ENCODE measurements at places on chromosomes 7 and 10. TPM values are rescaled to one million over a fixed set of nuclear protein-coding genes. Genes with fewer than 3 reads are reported as not detected.

DNA sequence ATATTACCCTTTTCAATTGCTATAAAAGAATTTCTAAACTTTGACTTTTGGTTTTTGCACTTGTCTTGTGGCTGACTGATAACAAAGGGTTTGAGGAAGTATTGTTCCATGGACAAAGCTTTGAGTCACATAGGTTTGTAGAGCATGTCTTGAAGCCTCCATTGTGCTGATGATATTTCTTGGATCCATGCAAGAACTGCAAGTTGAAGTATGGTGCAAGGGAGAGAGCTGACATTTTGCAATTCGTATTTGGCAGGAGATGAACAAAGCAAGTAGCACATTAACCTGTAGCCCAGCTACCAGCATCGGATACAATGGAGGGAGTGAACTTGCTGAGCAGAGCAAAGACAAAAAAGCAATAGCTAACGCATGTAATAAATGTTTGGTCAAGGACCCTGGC lies 23.4 kb downstream of the MGAM2 start:
- no peaks in the 10 kb centered on the region for H3K36me3 ChIP-seq
- no peaks in the 10 kb centered on the region for H3K27me3 ChIP-seq
- H3K4me3 ChIP-seq, result no peak overlapping the region
- no peak for DNase-seq

- H3K27me3 ChIP-seq, result no peaks in the 10 kb centered on the region
- no peak overlapping the region for H3K4me3 ChIP-seq
- peak overlapping the region; percentile 84 for H3K27ac ChIP-seq
- peak; percentile 11 for DNase-seq
- H3K36me3 ChIP-seq, result peaks cover 42% of the 10 kb centered on the region
- peaks cover 9% of the 10 kb centered on the region for H3K4me1 ChIP-seq
Measured at GRCh38 chr7:503575-504111, 16.0 kb downstream of the PDGFA start.

Gene FXYD4
- not detected for total RNA-seq

GRCh38 chr7:121204537-121204936 lies 124.3 kb upstream of the WNT16 start:
- no peak overlapping the region for H3K27ac ChIP-seq
- no peaks in the 10 kb centered on the region for H3K36me3 ChIP-seq
- H3K27me3 ChIP-seq, result no peaks in the 10 kb centered on the region
- H3K4me3 ChIP-seq, result no peak overlapping the region
- peaks cover 6% of the 10 kb centered on the region for H3K4me1 ChIP-seq
